ENCODE measurements at places on chromosomes 1 and 21. TPM values are rescaled to one million over a fixed set of nuclear protein-coding genes. Genes with fewer than 3 reads are reported as not detected.

DNA sequence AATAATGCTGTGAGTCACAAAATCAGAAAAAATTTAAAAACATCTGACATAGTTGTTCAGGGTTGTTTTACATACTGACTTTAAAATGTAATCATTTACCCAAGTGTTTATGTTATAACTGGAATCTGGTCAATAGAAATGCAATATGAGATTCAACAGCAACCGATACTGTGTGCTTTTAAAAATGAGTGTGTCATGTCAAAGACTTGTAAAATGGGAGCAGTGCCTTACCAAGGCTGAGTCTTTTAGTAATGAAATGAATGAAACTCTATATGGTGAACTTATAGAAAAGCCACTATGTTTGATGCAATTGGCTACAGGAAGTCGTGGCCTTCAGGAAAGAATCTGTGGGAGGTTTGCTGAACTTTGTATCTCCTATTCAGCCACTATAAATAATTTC, 570.2 kb downstream of the DPYD start:
- H3K4me1 ChIP-seq = no peaks in the 10 kb centered on the region
- no peaks in the 10 kb centered on the region for H3K36me3 ChIP-seq
- H3K4me3 ChIP-seq = no peak overlapping the region
- H3K27ac ChIP-seq = no peak overlapping the region
- no peak for DNase-seq
- no peaks in the 10 kb centered on the region for H3K27me3 ChIP-seq

The FCMR gene
- 171 TPM for total RNA-seq

GRCh38 chr1:236140705-236141446, 1.5 kb upstream of the GPR137B start:
- H3K27ac ChIP-seq = no peak overlapping the region
- no peaks in the 10 kb centered on the region for H3K36me3 ChIP-seq
- H3K27me3 ChIP-seq = peaks cover 14% of the 10 kb centered on the region
- DNase-seq = no peak
- peak overlapping the region; percentile 47 for H3K4me3 ChIP-seq

DNA sequence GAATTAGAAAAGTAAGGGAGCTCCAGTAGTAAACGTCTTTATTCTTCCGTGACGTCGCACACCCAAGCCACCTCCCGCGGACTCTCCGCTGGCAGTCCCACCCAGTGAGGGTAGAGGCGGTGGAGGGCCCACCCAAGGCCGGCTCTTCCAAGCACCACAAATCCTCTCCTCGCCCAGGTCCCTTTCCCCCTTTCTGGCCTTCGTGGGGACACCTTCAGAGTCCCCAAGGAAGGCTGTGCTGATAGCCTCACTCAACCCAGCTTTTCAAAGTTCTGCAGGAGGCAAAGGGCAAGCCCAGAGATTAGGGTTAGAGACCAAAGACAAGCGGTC, 349 bp upstream of the GPN2 start:
- no peak for DNase-seq
- H3K4me3 ChIP-seq = peak overlapping the region; percentile 89
- peaks cover 59% of the 10 kb centered on the region for H3K36me3 ChIP-seq
- H3K4me1 ChIP-seq = peaks cover 31% of the 10 kb centered on the region
- peak overlapping the region; percentile 87 for H3K27ac ChIP-seq

The KIF26B gene
- total RNA-seq = not detected

- H3K27me3 ChIP-seq = no peaks in the 10 kb centered on the region
- H3K27ac ChIP-seq = no peak overlapping the region
- no peaks in the 10 kb centered on the region for H3K36me3 ChIP-seq
- no peak overlapping the region for H3K4me3 ChIP-seq
These were observed 106.6 kb upstream of the SPAG17 start for GRCh38 chr1:118291661-118292060.

DNA sequence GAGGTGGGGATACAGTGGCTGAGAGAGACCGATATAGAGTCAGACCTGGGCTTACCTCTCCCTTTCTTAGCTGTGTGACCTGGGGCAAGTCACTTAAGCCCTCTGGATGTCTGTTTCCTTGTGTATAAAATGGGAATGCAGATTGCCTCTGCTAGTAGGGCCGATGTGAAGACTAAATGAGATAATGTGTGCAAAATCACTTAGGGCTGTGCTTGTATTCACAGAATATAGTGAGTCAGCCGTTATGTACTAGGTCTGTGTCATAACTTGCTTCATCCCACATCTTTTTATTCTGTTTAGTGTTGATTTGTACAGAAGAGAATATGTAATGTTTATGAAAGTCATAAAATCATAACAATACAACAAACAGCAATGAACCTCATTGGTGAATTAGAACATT, 56.0 kb downstream of the PTPRU start:
- H3K36me3 ChIP-seq = no peaks in the 10 kb centered on the region
- H3K4me1 ChIP-seq = no peaks in the 10 kb centered on the region
- no peak overlapping the region for H3K4me3 ChIP-seq
- no peak overlapping the region for H3K27ac ChIP-seq
- no peak for DNase-seq

The CAPN9 gene
- total RNA-seq = not detected

- no peak for DNase-seq
- H3K4me1 ChIP-seq = no peaks in the 10 kb centered on the region
- no peaks in the 10 kb centered on the region for H3K27me3 ChIP-seq
- H3K27ac ChIP-seq = no peak overlapping the region
- no peaks in the 10 kb centered on the region for H3K36me3 ChIP-seq
- no peak overlapping the region for H3K4me3 ChIP-seq
These were observed 40.1 kb downstream of the CACNA1S start for GRCh38 chr1:201072149-201072548.

The SH2D2A gene
- 51.6 TPM for total RNA-seq
